Activated effector memory CD4-positive, alpha-beta T cell treated with anti-CD3 and anti-CD28 coated beads, Interleukin-2, amount 50 U/mL, for 16 hours (primary cell): ENCODE measurements at places on chromosomes 1 and 21.
A peak's percentile ranks its signal among the peaks of the same experiment; 100 is the strongest.

- DNase-seq = no peak
Measured at GRCh38 chr1:178411756-178412399, 84.9 kb downstream of the CLEC20A start.

- no peak for DNase-seq
Measured at GRCh38 chr1:230382001-230382491, 44.1 kb downstream of the PGBD5 start.

DNA sequence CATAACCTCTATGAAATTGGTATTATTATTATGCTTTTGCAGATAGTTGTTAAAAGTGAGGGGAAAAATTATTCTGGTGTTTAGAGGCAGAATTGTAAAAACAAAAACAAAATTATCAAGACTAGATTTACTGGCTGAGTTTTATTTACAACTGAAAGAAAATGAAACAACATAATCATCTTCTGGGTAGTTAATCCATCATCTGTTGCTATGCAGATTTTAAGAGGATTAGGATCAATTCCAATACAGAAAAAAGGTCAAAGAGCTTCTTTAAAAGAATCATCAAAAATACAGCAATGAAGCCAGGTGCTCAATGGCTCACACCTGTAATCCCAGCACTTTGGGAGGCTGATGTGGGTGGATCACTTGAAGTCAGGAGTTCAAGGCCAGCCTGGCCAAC, 8.3 kb downstream of the GOLT1A start:
- no peak for DNase-seq

DNA sequence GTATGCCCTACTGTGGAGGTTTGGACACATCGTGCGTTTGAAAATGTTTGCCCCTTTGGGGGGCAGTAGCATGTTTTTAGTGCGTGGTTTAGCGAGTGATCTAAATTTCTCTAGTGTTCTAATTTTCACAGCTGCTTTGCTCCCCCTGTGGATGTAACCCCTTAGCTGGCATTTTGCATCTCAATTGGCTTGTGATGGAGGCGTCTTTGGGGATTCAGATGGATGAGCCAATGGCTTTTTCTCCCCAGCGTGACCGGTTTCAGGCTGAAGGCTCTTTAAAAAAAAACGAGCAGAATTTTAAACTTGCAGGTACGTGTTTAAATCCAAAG, 836 bp downstream of the CDC7 start:
- DNase-seq = no peak

- DNase-seq = peak; percentile 79
Measured at GRCh38 chr1:93707956-93708355, 26.3 kb upstream of the BCAR3 start.

DNA sequence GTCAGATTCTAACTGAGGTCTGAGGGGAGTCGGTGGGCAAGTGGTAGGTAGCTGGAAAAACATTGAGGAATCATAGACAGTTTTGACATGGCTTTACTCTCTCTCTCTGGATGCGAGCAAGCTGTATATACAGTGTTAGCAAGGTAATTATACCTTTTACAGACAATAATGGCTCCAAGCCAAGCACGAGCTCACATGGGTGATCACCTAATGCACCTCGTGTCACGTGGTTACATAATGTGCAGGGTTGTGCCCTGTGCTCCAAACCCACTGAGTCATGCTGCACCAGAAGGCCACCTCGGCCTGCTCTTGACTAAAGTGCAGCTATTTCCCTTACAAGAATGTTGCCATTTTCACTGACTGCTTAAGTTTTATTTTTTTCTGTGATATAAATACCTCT, 7.6 kb upstream of the CLCA2 start:
- DNase-seq = no peak

- no peak for DNase-seq
Measured at GRCh38 chr21:44010429-44010828, 1.7 kb upstream of the TRAPPC10 start.

- peak; percentile 85 for DNase-seq
Measured at GRCh38 chr1:172089768-172090510, 248.6 kb downstream of the DNM3 start.
